ENCODE measurements at places on chromosomes 3 and 15.

GRCh38 chr3:62128681-62129080, 244.7 kb downstream of the FEZF2 start:
- DNase-seq = no peak

- DNase-seq = no peak
Observed at GRCh38 chr3:52784931-52785590, 7.7 kb downstream of the ITIH1 start.

DNA sequence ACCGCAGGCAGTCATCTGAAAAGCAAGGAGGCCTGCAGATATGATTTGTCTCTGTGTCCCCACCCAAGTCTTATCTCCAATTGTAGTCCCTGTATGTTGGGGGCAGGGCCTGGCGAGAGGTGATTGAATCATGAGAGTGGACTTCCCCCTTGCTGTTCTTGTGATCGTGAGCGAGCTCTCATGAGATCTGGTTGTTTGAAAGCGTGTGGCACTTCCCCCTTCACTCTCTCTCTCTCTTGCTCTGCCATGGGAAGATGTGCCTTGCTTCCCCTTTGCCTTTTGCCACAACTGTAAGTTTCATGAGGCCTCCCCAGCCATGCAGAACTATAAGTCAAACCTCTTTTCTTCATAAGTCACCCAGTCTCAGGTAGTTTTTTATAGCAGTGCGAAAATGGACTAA, 83.3 kb downstream of the TMCO5A start:
- no peak for DNase-seq

DNA sequence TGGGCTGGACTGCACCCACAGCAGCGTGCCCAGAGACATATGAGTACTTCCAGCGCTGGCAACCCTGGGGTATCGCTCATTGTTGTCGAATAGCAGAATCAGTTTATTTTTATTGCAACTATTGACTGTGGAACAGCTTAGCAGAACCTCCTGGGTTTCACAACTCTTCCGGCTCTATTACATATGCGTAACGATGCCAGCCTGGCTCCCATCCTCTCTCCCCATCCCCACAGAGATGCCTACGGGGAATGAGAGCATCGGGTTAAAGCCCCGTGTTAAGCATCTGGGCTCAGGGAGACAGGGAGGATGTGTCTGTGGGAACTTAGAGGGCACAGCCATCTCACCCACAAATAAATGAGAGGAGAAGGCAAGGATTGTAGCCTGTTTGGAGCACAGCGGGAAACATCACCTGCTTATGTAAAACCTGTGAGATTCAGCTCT, 76.6 kb upstream of the DLG1 start:
- DNase-seq = no peak

GRCh38 chr3:64351713-64352638, 126.7 kb upstream of the PRICKLE2 start:
- DNase-seq = no peak

- DNase-seq = no peak
Observed at GRCh38 chr15:43107751-43108150, 1.9 kb upstream of the UBR1 start.

DNA sequence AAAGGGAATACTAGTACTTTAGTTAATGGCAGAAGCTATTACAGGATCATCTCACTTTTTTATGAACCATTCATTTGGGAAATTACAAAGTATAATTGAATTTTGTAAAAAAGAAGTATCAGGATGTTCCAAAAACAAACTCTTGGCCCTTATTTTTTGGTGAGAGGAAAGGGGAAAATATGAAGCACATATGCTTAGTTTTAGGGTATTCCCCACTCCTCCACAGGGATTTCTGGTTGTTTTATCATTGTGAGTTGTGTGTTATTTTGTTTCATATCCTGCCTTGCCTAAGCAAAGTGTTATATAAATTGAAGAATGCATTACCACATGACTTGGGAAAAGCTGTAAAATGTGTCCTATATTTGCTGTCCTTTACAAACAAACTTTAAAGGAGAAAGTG, 227.0 kb downstream of the FMN1 start:
- DNase-seq = no peak

DNA sequence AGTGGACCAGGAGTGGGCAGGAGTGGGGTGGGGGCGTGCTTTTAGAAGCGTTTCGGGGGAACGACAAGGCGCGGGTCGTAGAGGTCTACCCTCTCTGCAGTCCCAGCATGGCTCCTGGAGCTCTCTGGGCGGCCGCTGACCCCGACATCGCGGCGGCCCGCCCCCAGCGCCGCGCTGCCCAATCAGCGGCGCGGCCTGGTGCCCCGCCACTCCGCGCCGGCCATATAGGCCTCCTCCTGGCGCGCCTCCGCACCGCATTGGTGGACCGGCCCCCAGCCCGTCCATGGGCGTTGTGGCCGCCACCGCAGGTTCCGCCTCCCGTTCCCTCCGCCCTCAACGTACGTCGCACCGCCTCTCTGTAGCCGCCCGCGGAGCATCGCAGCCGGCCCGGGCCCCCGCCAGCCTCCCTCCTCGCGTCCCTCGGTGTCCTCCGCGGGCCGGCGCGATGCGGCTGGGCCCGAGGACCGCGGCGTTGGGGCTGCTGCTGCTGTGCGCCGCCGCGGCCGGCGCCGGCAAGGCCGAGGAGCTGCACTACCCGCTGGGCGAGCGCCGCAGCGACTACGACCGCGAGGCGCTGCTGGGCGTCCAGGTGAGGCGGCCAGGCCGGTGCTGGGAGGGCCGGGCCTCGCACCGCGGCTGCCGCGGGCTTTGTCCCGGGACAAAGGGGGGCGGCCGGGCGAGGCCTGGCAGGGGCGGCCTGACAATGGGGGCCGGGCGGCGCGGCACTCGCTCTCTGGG, at the start of gene RCN2:
RCN2 (plus strand) TSS at position 353 of the 738 bp plus-strand sequence; CDS start at position 446, 93 bp downstream.
- peak; percentile 96 for DNase-seq

DNA sequence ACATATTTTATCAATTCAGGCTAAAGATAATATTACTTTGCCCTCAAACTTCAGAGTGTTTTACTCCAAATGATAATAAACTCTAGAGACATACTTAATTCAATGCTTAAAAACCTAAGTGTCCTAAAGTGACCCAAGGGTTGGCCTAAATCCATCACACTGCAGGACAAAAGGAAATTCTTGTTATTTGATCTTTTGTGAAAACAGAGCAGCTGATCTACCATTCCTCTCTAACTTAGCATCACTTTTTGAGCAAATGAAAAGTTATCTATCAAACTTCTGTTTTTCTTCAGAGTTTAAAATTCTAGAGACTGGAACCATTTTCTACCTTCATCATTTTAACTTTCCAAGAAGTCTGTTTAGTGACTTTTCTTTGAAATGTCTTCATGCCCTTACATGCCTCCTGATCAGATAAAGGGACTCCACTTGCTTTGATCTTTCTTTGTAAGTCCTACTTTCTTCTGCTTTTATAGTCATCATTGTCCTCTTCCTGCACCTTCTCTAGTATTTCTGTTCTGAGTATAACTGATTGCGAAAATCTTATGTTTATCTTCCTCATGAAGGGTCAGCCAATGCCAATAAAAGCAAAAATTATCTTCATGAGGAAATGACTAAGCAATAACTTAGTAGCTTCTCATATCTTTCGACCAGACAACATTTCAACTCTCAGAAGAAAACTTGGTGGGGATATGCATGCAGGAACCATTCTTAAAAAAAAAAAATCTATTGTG, 378.7 kb upstream of the TGFBR2 start:
- DNase-seq = no peak
